Naive thymus-derived CD4-positive, alpha-beta T cell (primary cell): ENCODE measurements at places on chromosomes 7 and 10.

GRCh38 chr7:50359995-50360925 lies 55.7 kb downstream of the IKZF1 start:
- DNase-seq, result peak; percentile 92

GRCh38 chr7:80443325-80443724 lies 68.5 kb downstream of the GNAT3 start:
- DNase-seq, result no peak

- DNase-seq, result no peak
Measured at GRCh38 chr10:15369256-15370211, 1.6 kb downstream of the FAM171A1 start.

DNA sequence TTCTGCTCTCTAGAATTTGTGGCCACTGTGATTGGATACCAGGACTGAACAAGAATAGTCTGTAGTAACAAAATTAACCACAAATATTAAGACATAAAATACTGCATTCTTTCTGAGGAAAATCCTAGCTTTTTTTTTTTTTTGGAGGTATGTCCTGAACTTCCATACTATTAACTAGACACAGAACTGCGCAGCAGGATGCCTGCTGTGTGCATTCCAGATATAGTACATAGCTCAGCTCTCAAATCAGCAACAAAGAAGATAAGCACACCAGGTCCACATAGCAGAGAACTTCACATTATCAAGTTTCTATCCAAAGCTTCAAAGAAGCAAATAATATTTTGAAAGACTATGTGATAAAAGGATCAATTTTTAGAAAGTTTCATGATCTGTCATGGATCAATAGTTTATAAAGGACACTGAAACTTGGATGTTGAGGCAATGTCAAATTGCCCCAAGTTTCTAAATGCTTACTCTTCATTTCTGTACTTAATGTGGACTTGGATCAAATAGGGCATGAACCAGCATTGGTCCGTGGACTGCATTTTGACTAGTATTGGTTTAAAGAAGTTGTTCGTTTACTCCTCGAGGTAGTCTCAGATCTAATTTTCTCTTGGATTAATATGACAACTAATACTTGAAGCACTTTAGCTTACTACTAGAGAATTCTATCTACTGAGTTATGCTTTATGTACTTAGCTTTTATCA lies 15.4 kb downstream of the NAMPT start:
- DNase-seq, result no peak

DNA sequence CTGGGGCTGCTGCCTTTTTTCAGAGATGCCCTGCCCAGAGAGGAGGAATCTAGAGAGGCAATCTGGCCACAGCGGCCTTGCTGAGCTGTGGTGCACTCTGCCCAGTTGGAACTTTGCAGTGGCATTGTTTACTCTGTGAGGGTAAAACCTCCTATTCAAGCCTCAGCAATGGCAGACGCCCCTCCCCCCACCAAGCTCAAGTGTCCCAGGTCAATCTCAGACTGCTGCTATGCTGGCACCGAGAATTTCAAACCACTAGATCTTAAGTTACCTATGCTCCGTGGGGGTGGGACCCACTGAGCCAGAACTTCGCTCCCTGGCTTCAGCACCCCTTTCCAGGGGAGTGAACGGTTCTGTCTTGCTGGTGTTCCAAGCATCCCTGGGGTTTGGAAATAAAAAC lies 77.2 kb downstream of the EXOC4 start:
- DNase-seq, result no peak

- no peak for DNase-seq
Measured at GRCh38 chr10:31669357-31669756, 259.3 kb downstream of the ARHGAP12 start.

DNA sequence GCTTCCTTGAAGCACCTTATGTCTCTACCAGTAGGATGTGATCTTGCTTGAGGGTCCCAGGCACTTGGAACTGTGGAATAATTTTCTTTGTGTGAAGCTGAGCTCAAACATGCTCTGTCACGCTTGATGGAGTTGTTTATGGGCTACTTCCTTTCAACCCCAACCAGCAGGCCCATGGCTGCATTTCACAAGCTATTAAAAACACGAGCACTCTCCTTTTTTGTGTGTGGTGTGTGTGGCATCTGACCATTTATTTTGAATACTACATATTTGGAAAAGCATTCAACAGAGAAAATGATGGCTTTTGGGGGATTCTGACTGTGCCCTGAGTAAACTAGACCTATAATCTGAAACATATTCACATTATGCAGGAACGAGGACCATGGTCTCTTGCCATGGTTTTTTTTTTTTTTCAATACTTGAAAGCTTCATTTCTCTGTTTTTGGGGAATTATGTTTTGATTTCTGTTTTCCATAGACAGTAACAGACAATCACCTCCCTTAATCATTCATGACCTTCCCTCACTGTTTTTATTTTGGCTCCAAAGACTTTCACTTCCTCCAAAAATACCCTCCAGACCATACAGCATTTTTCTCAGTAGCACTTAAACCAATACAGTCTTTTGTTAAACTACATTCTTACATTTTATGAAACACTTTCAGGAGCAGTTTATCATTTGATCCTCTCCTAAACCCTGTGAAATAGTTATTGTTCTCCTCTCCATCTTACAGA lies 233.6 kb upstream of the BMPER start:
- no peak for DNase-seq
